ENCODE measurements at places on chromosomes 6 and 20.

DNA sequence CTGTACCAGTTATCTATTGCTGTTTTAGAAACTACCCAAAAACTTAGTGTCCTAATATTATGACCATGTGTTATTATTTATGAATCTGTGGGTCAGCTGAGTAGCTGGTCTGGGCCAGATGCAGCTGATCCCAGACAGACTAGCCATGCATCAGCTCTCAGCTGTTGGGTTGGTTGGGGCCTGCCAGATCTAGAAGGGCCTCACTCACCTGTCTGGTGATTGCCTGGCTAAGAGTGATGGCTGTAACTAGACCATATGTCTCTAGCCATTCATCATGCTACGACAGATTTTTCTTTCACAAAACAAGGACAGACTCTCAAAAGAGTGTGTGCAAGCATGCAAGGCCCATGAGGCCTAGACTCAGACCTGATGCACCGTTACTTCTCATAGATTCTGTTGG, 403.2 kb downstream of the SAMD5 start:
- no peak for DNase-seq
- H3K4me3 ChIP-seq = no peak overlapping the region
- no peak overlapping the region for H3K27ac ChIP-seq
- no peaks in the 10 kb centered on the region for H3K4me1 ChIP-seq

DNA sequence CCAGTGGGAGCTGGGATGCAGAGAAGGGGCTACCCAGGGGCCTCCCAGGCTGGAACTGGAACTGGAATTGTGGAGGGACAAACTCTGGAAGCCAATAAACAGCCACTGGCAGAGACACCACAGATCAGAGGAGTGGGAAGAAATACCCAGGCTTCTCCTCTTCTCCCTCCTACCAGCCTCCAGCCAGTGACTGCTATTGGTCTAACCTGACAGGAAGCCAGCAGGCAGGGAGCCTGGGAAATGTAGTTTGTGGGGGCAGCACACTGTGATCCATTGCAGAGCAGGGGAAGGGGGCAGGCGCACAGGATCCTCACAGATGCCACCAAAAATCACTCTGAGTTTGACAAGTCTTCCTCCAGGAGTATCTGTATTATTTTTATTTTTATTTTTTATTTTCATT, 12.1 kb upstream of the MLN start:
- no peak for DNase-seq
- H3K4me1 ChIP-seq = no peaks in the 10 kb centered on the region
- H3K27me3 ChIP-seq = peaks cover 20% of the 10 kb centered on the region
- H3K27ac ChIP-seq = no peak overlapping the region
- no peaks in the 10 kb centered on the region for H3K36me3 ChIP-seq

- no peaks in the 10 kb centered on the region for H3K36me3 ChIP-seq
- no peak overlapping the region for H3K4me3 ChIP-seq
- H3K27me3 ChIP-seq = no peaks in the 10 kb centered on the region
- H3K4me1 ChIP-seq = no peaks in the 10 kb centered on the region
- DNase-seq = no peak
Measured at GRCh38 chr6:88135578-88136114, 30.5 kb downstream of the CNR1 start.

DNA sequence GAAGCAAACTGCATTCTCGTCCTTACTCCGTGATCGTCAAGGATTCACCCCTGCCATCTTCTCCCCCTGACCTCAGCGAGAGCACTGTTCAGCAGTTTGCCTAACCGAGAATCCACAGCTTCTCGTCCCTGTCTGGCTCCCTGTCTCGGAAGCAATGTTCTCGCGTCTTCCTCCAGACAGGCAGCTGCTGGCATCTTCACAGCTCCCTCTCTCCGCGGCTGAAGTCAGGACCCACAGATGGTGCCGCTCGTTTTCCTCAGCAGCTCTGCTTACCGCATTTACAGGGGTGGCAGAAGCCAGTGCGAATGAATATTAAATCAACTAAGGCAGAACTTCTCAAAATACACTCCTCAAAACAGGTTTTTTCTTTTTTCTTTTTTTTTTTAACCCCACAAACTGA, 18.9 kb upstream of the SLC22A2 start:
- H3K36me3 ChIP-seq = no peaks in the 10 kb centered on the region
- H3K4me1 ChIP-seq = no peaks in the 10 kb centered on the region
- H3K27ac ChIP-seq = no peak overlapping the region
- H3K4me3 ChIP-seq = no peak overlapping the region

Data from large intestine (tissue), 12 donors.